ENCODE measurements at places on chromosomes 5 and 9. TPM values are rescaled to one million over a fixed set of nuclear protein-coding genes. Genes with fewer than 3 reads are reported as not detected.

DNA sequence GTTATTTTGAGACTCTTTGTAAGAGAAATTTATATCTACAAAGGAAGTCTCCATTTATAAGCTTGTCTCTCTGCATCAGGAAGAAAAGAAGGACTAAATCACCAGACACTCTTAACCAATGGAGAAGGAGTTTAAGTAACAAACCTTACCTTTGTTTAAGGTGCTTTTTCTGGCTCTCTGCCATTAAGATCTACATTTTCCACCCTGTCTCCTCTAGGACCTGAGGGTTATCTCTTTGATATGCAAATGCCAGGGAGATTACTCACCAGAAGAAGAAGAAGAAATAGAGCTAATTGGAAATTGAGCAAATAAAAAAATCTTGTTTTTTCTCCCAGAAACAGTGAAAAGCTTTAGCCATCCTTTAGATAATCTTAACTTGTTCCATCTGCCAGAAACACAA is 60.9 kb downstream of the CDKN2A start:
- DNase-seq, result no peak

- no peak for DNase-seq
These were observed 23.5 kb upstream of the SNX2 start for GRCh38 chr5:122751293-122751782.

- DNase-seq, result no peak
These were observed 12.8 kb upstream of the NDFIP1 start for GRCh38 chr5:142095651-142096330.

GRCh38 chr9:22156586-22156985 is 147.5 kb upstream of the CDKN2B start:
- no peak for DNase-seq

The CARTPT gene
- 2.4 TPM for total RNA-seq

The HSPB3 gene
- total RNA-seq, result not detected
